ENCODE measurements at places on chromosomes 6 and 20.
A peak's percentile ranks its signal among the peaks of the same experiment; 100 is the strongest.

- H3K4me1 ChIP-seq: no peaks in the 10 kb centered on the region
- H3K27me3 ChIP-seq: no peaks in the 10 kb centered on the region
- H3K27ac ChIP-seq: no peak overlapping the region
- no peaks in the 10 kb centered on the region for H3K36me3 ChIP-seq
- DNase-seq: no peak
Measured at GRCh38 chr6:87904011-87904410, 143.6 kb upstream of the SPACA1 start.

GRCh38 chr6:48037946-48038345 lies 73.1 kb downstream of the PTCHD4 start:
- DNase-seq: no peak
- H3K27me3 ChIP-seq: no peaks in the 10 kb centered on the region
- H3K36me3 ChIP-seq: no peaks in the 10 kb centered on the region
- H3K4me3 ChIP-seq: no peak overlapping the region
- H3K4me1 ChIP-seq: no peaks in the 10 kb centered on the region

GRCh38 chr20:25675161-25675560 lies 21.5 kb downstream of the ZNF337 start:
- no peaks in the 10 kb centered on the region for H3K27me3 ChIP-seq
- peaks cover 30% of the 10 kb centered on the region for H3K36me3 ChIP-seq
- no peak overlapping the region for H3K27ac ChIP-seq
- DNase-seq: no peak

GRCh38 chr6:82492134-82492533 lies 128.5 kb downstream of the TPBG start:
- H3K27me3 ChIP-seq: no peaks in the 10 kb centered on the region
- DNase-seq: no peak
- H3K4me1 ChIP-seq: no peaks in the 10 kb centered on the region
- H3K4me3 ChIP-seq: no peak overlapping the region
- no peaks in the 10 kb centered on the region for H3K36me3 ChIP-seq
- H3K27ac ChIP-seq: no peak overlapping the region

GRCh38 chr6:23435126-23435525 lies 690.9 kb upstream of the NRSN1 start:
- no peaks in the 10 kb centered on the region for H3K4me1 ChIP-seq
- no peak for DNase-seq
- H3K36me3 ChIP-seq: no peaks in the 10 kb centered on the region
- H3K4me3 ChIP-seq: no peak overlapping the region

- no peak overlapping the region for H3K27ac ChIP-seq
- H3K36me3 ChIP-seq: no peaks in the 10 kb centered on the region
- DNase-seq: no peak
- no peaks in the 10 kb centered on the region for H3K27me3 ChIP-seq
- no peak overlapping the region for H3K4me3 ChIP-seq
Measured at GRCh38 chr6:15395087-15395486, 149.2 kb downstream of the JARID2 start.

GRCh38 chr20:25191051-25191450 lies 4.5 kb upstream of the ENTPD6 start:
- no peaks in the 10 kb centered on the region for H3K27me3 ChIP-seq
- H3K27ac ChIP-seq: no peak overlapping the region
- no peak overlapping the region for H3K4me3 ChIP-seq
- H3K4me1 ChIP-seq: 0 out of 2 replicates have a peak, but pooled peaks cover 5% of the 10 kb centered on the region
- DNase-seq: no peak
- no peaks in the 10 kb centered on the region for H3K36me3 ChIP-seq

DNA sequence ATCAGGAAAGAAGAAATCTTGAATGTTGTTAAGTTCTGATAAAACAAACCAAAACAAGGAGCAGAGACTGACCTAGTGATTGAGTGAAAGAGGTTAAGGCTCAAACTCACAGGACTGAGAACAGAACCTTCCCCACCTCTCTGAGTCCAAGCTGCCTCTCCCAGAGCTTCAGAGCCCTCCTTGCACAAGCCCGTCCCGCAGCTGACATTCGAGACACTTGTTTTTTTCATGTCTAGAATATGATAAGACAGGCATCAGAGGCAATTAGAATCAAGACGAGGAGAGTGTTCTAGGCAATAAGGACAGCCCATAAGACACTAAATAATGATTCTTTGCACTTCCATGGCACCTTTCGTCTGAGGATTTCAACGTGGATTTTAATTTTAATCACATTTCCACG lies 140.6 kb downstream of the PXDC1 start:
- H3K4me1 ChIP-seq: peaks cover 44% of the 10 kb centered on the region
- no peak overlapping the region for H3K4me3 ChIP-seq
- peak overlapping the region; percentile 78 for H3K27ac ChIP-seq
- no peaks in the 10 kb centered on the region for H3K36me3 ChIP-seq
- no peaks in the 10 kb centered on the region for H3K27me3 ChIP-seq
- DNase-seq: no peak

GRCh38 chr6:91816335-91816734 lies 1229.5 kb upstream of the MAP3K7 start:
- H3K27ac ChIP-seq: no peak overlapping the region
- no peak for DNase-seq
- no peaks in the 10 kb centered on the region for H3K36me3 ChIP-seq
- no peak overlapping the region for H3K4me3 ChIP-seq

DNA sequence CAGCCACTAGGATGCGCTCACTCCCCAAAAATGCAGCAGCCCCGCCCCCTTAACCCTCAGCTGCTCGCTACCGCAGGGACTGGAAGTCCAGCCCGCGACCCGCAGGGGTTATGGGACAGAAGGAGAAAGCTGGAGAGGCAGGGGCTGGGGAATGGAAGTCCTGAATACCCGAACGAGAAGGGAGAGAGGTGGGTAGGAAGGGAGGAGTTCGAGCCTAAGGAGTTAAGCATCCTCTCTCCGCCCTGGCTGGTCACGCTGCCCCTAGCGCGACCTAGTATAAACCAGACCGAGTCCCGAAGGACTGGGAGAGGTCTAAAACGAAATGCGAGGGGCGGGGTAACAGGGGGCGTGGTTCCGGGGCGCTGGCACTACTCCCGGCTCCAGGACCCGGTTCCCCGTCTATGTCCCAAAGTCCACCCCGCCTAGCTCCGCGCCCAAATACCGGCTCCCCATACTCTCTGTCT lies 448 bp upstream of the DDAH2 start:
- no peaks in the 10 kb centered on the region for H3K27me3 ChIP-seq
- peaks cover 15% of the 10 kb centered on the region for H3K4me1 ChIP-seq
- DNase-seq: peak; percentile 78
- H3K36me3 ChIP-seq: peaks cover 37% of the 10 kb centered on the region

GRCh38 chr20:24102749-24103333 lies 114.3 kb upstream of the GGTLC1 start:
- no peak overlapping the region for H3K4me3 ChIP-seq
- H3K27ac ChIP-seq: peak overlapping the region; percentile 84
- H3K27me3 ChIP-seq: no peaks in the 10 kb centered on the region
- no peak for DNase-seq
- H3K4me1 ChIP-seq: peaks cover 96% of the 10 kb centered on the region
- no peaks in the 10 kb centered on the region for H3K36me3 ChIP-seq

- H3K27me3 ChIP-seq: no peaks in the 10 kb centered on the region
- no peak overlapping the region for H3K4me3 ChIP-seq
- no peak overlapping the region for H3K27ac ChIP-seq
- H3K4me1 ChIP-seq: no peaks in the 10 kb centered on the region
Measured at GRCh38 chr20:8740265-8740664, 328.6 kb upstream of the PLCB4 start.

DNA sequence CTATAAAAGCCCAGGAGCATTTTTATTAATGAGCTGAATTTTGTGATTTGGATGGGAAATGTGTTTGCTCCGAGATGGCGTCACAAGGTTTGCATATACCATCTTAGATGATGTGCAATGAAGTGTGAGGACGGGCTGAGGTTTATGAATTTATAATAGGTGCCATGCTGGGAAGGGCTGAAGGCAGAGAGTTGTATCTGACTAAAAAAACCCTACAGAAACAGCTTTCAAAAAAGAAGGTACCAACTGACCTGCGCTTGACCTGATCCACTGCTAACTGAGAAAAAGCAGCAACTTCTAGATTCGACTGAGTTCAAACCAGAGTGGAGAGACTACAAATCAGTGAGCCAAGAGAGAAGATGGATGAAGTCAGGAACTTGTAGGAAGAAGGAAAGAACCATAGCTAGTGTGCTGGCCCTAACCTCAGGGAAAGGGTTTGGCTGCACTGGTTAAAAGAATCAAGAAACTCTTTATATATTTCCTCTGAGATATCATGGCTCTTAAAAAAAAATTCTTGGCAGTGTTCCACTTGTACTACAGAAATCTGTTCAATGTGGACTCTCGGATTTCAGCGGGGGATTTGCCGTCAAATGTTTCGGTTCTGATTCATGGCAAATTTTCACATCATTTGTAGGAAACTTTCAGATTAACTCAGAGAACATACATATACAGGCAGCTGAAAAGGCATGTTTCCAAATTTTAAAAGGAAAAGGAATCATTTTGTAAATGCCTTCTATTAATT lies 56.5 kb upstream of the HDGFL1 start:
- no peaks in the 10 kb centered on the region for H3K27me3 ChIP-seq
- H3K36me3 ChIP-seq: no peaks in the 10 kb centered on the region
- H3K27ac ChIP-seq: no peak overlapping the region
- H3K4me1 ChIP-seq: no peaks in the 10 kb centered on the region

GRCh38 chr6:116012471-116012949 lies 48.2 kb downstream of the FRK start:
- H3K27ac ChIP-seq: peak overlapping the region; percentile 41
- H3K36me3 ChIP-seq: no peaks in the 10 kb centered on the region
- no peak overlapping the region for H3K4me3 ChIP-seq
- no peaks in the 10 kb centered on the region for H3K27me3 ChIP-seq
- DNase-seq: no peak

DNA sequence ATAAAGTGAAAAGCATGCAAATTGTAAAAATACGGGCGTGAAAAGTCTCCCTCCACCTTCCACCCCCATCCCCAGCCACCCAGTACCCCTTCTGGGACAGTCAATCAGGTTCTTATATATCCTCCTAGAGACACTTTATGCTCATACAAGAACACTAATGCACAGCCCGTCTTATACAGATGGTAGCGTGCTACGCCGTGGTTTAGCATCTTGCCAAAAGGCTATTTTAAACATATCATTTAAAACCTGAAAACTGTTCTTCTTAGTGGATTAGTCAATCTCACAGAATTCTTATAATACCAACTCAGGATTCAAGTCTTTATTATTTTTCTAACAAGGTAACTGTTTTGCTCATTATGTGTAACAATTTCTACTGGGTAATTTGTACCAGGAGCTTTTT lies 57.2 kb upstream of the MRPS10 start:
- H3K27ac ChIP-seq: no peak overlapping the region
- no peak for DNase-seq
- peaks cover 11% of the 10 kb centered on the region for H3K4me1 ChIP-seq
- no peaks in the 10 kb centered on the region for H3K27me3 ChIP-seq
- no peaks in the 10 kb centered on the region for H3K36me3 ChIP-seq

DNA sequence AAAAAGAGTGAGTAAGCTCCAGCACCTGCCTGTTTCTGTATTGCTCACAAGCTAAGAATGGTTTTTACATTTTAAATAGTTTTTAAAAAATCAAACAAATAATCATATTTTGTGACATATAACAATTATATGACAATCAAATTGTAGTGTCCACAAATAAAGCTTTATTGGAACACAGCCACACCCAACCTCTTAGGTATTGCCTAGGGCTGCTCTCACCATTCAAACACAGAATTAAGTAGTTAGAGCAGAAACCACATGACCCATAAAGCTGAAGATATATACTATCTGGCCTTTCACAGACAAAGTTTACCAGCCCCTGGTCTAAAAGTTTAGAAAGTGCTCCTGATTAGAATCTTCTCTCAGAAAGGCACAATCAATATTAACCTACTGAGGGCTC lies 11.2 kb downstream of the TNFRSF21 start:
- H3K27ac ChIP-seq: peak overlapping the region; percentile 9
- peak overlapping the region; percentile 26 for H3K4me3 ChIP-seq
- H3K4me1 ChIP-seq: peaks cover 98% of the 10 kb centered on the region
- DNase-seq: peak; percentile 34
- H3K27me3 ChIP-seq: no peaks in the 10 kb centered on the region
- peaks cover 42% of the 10 kb centered on the region for H3K36me3 ChIP-seq

GRCh38 chr6:22600059-22600458 lies 30.7 kb downstream of the HDGFL1 start:
- H3K27me3 ChIP-seq: no peaks in the 10 kb centered on the region
- DNase-seq: no peak
- no peaks in the 10 kb centered on the region for H3K36me3 ChIP-seq
- no peak overlapping the region for H3K4me3 ChIP-seq
- H3K4me1 ChIP-seq: no peaks in the 10 kb centered on the region
- no peak overlapping the region for H3K27ac ChIP-seq

DNA sequence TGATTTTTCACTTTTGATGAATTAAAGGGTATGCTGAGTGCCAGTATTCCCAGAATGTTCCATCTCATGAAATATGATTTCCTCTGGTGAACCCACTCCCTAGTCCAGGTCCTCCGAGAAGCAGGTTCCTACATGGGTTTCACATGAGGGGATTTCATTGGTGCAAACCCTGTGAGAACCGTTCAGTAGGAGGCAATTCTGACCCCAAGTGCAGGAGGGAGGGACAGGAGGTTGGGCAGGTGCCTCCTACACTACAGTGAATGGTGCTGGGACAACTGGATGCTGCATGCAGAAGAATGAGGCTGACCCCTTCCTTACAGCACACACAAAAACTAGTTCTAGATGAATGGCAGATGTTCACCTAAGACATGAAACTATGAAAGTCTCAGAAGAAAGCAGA lies 5.1 kb upstream of the ULBP2 start:
- H3K27me3 ChIP-seq: no peaks in the 10 kb centered on the region
- H3K27ac ChIP-seq: no peak overlapping the region
- H3K36me3 ChIP-seq: no peaks in the 10 kb centered on the region
- H3K4me3 ChIP-seq: no peak overlapping the region
- H3K4me1 ChIP-seq: peaks cover 24% of the 10 kb centered on the region
- DNase-seq: no peak

- H3K27ac ChIP-seq: no peak overlapping the region
- no peaks in the 10 kb centered on the region for H3K36me3 ChIP-seq
- peaks cover 7% of the 10 kb centered on the region for H3K4me1 ChIP-seq
- no peaks in the 10 kb centered on the region for H3K27me3 ChIP-seq
Measured at GRCh38 chr20:41147767-41148191, 10.4 kb downstream of the PLCG1 start.

DNA sequence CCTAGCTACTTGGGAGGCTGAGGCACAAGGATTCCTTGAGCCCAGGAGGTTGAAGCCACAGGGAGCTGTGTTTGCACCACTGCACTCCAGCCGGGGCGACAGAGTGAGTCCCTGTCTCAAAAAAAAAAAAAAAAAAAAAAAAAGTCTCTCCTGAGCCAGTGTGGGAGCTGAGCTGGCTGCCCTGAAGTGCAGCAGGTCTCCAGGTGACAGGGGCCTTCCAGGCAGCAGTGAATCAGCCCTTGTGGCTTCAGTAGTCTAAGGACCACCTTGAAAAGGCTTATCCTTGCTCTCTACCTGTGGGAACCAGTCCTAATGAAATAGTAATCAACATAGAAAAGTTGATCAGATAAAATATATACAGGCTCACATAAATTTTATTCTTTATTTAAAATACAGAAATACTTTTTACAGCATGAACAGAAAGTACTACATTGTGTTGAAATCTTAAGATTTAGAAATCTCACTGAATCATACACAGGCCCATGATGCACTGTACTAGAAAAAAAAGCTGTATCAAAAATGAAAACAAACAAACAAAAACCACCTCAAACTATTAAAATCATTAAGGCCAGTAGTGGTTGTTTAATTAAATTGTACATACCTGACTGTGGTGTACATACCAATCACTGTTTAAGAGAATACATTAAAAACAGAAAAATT lies 128.9 kb downstream of the SCML4 start:
- DNase-seq: no peak
- no peak overlapping the region for H3K4me3 ChIP-seq
- no peaks in the 10 kb centered on the region for H3K4me1 ChIP-seq
- H3K27me3 ChIP-seq: no peaks in the 10 kb centered on the region
- no peak overlapping the region for H3K27ac ChIP-seq
- H3K36me3 ChIP-seq: no peaks in the 10 kb centered on the region

Measured in PC-9 (cell line).